A673 (cell line): ENCODE measurements at places on chromosomes 16 and 17.

- no peak for DNase-seq
Observed at GRCh38 chr17:57531648-57532504, 213.2 kb downstream of the CCDC182 start.

DNA sequence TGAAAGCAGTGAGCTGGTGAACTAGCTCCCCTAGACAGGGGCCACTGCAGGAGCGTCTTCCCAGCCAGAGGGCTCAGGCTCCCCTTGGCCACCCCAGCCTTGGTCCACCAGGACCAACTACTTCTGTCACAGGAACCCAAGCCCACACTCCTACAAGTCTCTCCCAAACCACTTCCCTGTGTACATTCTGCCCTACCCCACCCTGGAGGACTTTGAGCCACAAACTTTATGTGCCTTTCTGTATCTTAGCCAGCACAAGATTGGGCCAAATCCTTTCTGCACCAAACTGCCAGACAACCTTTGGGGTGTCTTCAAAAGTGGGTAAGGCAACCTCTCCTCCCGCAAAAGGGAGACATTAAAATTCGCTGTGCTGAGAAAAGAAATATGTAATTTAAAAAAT, 31.6 kb downstream of the EFCAB5 start:
- DNase-seq: no peak

GRCh38 chr16:30027588-30028437, 3.3 kb downstream of the TLCD3B start:
- DNase-seq: no peak

DNA sequence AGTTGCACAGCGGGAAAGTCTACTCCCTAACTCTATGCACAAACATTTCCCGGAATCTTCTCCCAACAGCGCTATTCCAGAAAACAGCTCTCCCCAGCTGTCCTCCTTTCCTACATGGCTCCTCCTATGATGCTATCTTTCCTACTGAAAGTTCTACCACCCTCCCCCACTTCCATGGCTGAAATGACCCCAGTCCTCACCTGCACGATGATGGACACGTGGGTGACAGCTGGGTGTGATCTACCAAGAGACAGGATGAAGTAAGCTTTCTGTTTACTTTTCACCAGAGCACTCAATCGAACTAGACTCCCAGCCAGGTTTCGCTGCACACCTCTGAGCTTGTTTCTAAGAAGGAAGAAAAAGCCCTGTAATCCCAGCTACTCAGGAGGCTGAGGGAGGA, 10.7 kb downstream of the CTC1 start:
- DNase-seq: no peak

GRCh38 chr17:48749621-48750553, 21.3 kb upstream of the HOXB13 start:
- DNase-seq: no peak

GRCh38 chr16:57898961-57899360, 72.0 kb downstream of the CNGB1 start:
- DNase-seq: no peak

- DNase-seq: no peak
Observed at GRCh38 chr17:2563543-2563942, 29.9 kb upstream of the PAFAH1B1 start.

DNA sequence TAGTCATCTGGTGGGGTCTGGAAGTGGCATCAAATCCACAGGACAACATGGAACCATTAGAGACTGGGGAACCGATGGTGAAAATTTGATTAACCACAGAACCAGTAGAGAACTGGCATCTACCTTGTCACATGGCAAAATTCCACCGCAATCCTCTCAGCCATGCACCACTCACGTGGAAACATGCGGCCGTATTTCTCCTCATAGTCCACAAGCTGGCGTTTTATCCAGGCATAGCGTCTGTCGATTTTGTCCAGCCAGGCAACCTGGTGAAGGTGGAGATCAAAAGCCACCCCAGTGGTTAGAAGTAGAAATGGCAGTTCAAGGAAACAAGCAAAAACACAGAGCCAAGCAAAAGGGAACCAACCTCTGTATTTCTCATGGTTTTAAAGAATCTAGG, 87.6 kb downstream of the VPS53 start:
- DNase-seq: no peak

- no peak for DNase-seq
Observed at GRCh38 chr17:19650826-19651225, 2.3 kb downstream of the ALDH3A2 start.

DNA sequence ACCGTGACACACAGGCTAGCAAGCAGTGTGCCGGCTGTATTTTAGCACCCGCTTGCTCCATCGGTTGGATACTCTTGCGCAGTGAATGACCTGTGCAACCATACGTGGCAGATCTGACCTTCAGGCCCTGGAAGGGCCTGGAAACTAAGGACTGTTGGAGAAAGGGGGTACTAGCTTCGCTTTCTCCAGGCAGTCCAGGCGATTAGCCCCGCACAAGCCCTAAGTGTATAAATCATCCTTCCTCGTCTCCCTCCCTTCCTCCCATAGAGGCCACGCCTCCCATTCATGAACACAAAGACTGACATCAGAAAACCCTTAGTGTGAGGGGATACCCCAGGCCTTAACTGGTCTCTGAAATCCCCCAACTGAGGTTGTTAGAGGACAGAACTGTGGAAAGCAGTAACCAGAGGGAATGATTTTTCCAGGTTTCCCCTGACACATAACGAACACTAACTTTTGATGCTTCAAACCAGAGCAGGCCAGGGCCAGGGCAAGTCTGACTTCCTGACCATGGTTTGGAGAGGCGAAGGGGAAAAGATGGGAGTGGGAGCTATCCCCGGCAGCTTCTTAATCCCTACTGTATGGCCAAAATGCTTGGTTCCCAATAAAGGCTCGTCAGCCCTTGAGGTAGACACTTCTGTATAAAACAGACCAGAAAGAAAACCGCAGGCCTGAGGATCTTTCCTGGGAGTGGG, 1.4 kb upstream of the DYNLL2 start:
- DNase-seq: no peak

DNA sequence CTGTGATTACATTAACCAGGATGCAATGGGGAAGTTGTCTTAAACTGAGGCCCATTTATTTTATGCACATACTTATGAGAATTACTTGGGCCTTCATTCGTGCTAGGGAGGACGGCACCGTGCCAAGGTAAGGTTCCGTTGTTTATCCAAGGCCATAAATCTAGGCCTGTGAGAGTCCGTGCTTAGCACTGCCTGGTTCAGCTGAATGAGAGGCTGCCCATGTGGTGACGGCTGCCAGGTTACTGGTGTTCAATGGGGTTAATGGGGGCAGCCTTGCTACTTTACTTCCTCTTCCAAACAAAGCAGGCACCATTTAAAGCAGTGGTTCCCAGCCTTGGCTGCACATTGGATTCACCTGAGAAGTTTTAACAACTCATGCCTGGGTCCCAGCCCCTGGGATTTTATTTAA, 135.1 kb upstream of the NOL11 start:
- DNase-seq: no peak

DNA sequence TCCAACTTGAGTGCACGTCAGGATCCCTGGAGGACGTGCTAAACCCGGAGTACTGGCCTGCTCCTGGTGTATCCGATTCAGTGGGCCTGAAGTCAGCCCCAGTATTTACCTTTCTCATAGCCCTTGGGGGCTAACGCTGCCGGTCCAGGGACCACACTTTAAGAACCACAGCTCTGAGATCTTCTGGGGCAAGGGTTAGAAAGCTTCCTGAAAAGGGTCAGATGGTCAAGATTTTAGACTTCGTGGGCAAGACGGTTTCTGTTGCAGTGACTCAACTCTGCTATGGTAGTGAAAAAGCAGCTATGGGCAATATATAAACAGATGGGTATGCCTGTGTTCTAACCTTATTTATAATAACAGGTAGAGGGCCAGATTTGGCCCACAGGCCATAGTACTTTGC, 14.6 kb upstream of the USP10 start:
- no peak for DNase-seq

DNA sequence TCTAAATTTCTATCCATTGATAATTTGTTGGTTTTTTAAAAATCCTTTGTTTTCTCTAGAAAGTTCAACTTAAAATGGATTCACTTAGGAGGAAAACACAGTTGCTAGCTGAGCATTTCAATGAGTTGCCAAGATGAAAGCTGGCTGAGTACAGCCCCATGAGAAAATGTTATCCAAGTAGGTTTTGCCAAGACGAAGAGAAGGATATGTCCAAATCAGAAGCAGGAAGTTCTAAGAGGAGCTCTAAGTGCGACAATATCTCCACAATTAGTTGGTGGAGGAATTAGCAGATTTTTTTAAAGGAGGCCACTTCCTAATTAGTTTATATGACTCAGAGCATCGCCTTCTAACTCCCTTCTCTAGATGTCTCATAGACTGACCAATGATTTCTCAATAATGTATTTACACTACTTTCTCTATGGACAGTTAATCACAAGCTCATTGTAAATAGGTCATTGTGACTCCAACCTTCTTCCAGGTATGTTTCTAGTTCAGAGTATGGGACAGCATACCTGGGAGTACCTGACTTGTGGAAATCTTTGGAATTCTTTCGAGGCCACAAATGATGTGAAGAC, 873.3 kb upstream of the SOX9 start:
- no peak for DNase-seq

- peak; percentile 90 for DNase-seq
Observed at GRCh38 chr16:18969050-18969854, 14.5 kb upstream of the TMC7 start.
